ENCODE measurements at places on chromosomes 4 and X.

- DNase-seq = no peak
Observed at GRCh38 chr4:88017516-88018297, 10.3 kb downstream of the PKD2 start.

GRCh38 chrX:124269881-124270280 lies 62.6 kb upstream of the TEX13D start:
- DNase-seq = no peak

DNA sequence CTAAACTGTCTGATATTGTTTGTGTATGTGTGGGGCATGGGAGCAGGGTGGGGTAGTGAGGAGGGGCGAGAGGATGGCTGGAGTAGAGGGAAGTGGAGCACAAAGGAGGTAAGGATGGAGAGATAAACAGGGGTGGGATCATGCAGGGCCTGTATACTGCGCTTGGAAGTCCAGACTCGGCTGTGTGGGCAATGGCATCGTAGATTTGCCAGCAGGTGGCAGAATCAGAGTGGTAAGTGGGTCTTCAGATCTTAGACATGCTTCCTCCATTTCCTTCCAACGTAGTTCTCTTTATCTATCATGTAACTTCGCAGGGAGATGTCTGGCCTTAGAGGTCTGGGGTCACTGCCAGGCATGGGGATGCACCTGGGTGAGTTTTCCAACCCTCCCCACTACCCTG lies 155.5 kb downstream of the PDGFRA start:
- peak; percentile 61 for DNase-seq

DNA sequence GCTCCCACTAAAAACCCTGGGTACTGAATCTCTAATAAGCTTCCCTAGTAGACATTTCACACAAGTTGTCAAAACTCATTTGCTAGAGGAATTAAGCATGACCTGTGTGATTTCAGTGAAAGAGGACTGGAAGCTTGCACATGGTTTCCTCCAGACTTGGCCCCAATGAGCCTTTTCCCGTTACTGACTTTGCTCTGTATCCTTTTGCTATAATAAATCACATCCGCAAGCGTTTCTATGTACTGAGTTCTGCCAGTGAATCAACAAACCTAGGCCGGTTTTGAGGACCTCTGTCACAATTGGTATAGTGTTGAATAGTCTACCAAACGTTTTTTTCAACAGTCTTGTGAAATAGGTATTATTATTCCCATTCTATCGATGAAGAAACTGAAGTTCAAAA lies 8.2 kb downstream of the ATP11C start:
- no peak for DNase-seq

DNA sequence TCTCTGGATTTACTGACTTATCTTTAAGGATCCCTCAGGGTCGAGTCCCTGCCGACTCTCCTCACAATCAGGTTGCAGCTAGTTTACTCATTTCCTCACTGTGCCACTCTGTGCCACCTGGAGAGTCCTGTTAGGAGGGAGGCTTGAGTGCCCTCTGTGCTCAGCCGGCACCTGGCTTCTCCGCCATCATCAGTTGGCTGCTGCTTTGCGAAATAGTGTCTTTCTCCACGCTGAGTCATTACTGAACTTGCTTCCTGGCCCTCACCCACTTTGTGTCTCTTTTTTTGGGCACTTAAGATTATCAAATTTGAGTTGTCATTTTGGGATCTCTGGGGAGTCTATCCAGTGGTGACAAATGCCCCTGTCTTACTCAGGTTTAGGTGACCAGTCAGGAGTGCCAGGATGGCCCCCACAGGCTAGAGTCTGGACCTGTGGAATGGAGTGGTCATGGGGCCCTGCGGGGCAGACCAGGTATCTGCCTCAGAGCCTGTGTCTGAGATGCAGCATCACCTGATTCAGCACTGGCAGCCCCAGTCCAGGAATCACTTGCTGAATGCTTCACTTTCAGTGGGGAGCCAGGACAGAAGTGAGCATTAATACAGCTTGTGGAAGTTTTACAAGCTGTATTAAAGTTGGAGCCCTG lies 37.7 kb downstream of the JADE1 start:
- peak; percentile 64 for DNase-seq

- DNase-seq = peak; percentile 45
Observed at GRCh38 chrX:41085512-41085877, 250 bp downstream of the USP9X start.

- no peak for DNase-seq
Observed at GRCh38 chr4:98716796-98717195, 58.4 kb upstream of the TSPAN5 start.

All from NCI-H510A treated with DMSO at 0.1 percent for 48 hours (cell line).